ENCODE measurements at places on chromosomes 4 and X. TPM values are rescaled to one million over a fixed set of nuclear protein-coding genes. Genes with fewer than 3 reads are reported as not detected.

GRCh38 chr4:56217343-56217890, 169.9 kb downstream of the AASDH start:
- ATAC-seq: no peak

Gene DMRTC1B
- total RNA-seq: not detected

Gene AMBN
- total RNA-seq: not detected

GRCh38 chr4:148097801-148098200, 344.4 kb downstream of the NR3C2 start:
- no peak for ATAC-seq
